ENCODE measurements at places on chromosomes 3 and 15.

DNA sequence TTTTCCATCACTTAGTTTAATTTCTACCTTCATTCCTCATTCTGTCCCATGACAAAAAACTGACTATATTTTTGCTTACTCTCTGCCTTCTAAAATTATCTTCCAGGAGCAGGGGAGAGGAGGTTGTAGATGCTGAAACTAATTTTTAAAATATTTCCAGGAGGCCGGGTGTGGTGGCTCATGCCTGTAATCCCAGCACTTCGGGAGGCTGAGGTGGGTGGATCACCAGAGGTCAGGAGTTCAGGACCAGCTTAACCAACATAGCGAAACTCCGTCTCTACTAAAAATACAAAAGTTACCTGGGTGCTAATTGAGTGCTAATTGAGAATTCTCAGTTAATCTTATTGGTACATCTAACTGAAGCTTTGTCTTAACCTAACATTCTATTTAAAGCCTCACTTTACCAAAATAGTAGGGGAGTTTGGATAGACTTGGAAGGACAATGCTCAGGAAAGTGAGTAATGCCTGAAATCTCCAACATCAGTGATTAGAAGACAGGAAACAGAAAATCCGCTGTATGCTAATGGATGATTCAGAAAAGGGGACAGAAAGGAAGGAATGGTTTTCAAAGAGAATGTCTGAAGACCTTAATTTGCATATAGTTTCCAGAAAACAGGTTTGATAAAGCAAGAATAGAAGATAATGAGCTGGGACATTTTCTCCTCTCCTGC, 336.1 kb downstream of the GBE1 start:
- no peak for DNase-seq

- DNase-seq, result no peak
Measured at GRCh38 chr3:120052225-120052624, 42.0 kb downstream of the GSK3B start.

GRCh38 chr3:42225486-42226363, 40.3 kb downstream of the CCK start:
- no peak for DNase-seq

GRCh38 chr3:31246293-31247062, 286.2 kb upstream of the STT3B start:
- DNase-seq, result no peak

DNA sequence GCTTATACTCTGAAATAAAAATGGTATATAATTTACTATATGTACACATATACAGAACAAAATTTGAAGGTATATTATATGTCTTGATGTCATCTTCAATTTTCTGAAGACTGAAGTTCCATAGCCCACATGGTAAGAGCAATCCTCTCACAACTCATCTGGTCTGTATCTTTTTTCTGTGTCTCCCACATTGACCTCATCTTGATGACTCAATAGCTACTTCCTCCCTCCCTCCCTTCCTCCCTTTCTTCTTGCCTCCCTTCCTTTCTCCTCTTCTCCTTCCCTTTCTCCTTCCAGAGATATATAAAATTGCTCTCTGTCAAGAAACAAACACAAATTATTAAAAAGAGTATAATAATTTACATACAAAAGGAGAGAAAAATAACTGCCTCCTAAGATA, 268.5 kb downstream of the SQOR start:
- no peak for DNase-seq

GRCh38 chr3:149000206-149000745, 8.9 kb downstream of the GYG1 start:
- DNase-seq, result no peak

Data from stimulated activated CD8-positive, alpha-beta memory T cell treated with anti-CD3 and anti-CD28 coated beads, Interleukin-7, amount 100 ng/mL, for 1 hour (primary cell).